ENCODE measurements at places on chromosomes 11 and 22.

DNA sequence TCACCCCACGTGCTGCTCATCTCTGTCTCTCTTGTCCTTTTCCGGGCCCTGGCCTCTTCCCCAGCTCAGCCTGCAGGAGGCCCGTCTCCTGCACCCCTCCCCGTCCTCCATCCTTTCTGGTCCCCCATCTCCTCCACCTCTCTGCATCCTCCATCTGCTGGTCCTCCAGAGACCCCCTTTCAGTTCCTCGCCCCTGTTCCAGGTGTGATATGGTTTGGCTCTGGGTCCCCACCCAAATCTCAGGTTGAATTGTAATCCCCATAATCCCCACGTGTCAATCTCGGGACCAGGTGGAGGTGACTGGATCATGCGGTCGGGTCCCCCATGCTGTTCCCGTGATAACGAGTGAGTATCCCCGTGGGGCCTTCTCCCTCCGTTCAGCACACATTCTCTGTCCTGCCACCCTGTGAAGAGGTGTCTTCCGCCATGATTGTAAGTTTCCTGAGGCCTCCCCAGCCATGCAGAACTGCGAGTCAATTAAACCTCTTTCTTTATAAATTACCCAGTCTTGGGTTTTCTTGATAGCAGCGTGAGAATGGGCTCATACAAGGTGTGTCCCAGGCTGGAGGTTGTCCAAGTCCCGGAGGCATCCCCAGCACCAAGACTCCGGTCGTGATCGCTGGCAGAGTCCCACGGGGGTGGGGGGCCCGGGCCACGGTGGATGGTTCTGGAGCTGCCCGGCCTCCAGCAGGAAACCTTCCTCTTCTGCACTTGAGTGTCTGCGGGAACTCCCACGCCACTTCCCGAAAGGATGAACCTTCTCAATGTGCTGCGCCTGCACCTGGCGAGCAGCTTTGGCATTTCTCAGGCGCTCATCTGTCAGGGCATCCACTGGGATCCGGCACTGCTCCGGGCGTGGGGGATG lies 29.0 kb upstream of the TOLLIP start:
- no peak for DNase-seq

- DNase-seq = no peak
These were observed 728.3 kb downstream of the METTL15 start for GRCh38 chr11:28836285-28837081.

DNA sequence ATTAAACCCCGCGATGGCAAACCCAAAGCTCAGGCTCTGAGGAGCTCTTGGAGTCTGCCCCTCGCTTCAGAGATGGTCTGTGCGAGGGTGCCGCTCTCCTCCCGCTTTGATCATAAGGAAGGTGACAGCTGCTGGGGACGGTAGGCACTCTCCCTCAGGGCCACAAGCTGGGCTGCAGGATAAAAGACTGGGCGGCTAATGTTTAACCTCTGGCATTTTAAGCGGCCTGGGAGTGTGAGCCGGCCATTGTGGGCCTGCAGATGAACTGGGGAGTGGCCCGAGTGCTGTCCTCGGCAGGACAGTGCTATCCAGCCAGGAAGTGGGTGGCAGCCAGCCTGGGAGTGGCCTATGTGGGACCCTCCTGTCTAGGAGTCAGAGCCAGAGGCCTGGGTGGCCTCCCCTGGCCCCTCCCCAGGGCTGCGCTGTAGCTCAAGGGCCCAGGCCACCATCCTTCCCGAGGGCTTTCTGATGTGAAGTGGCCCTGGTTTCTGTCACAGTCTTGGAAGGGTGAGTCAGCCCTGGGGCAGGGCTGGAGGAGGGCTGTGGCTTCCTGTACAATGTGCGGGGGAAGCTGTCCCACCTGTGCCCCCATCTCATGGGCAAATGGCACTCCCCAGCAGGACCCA lies 58.7 kb upstream of the PRODH start:
- DNase-seq = no peak

DNA sequence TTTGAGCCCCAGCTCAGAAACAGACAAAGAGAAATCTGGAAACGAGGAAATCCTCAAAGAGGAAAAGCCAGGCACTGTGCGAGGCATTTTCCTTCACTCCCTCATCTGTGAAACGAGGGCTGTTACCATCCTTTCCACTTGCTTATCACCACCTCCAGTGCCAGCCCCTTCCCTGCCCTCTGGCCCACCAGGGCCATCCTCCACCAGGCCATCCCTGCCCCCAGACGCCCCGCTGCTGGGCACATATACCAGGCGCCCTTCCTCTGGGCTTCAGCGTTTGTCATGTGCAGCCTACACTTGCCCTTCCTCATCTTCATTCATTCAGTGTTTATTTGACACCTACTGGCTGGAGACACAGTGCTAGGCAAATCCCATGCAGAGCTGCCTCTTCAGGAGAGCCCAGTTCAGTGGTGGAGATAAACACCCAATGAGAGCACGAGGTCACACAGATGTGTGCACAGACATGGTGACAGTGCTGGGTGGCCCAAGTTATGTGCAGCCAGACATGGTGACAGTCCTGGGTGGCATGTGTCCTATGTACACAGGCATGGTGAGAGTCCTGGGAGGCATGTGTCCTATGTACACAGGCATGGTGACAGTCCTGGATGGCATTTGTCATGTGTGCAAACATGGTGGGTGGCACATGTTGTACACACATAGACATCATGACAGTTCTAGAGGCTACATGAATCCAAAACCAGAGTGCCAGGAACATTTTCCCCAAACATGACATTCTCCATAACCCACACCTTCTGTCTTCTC lies 9.7 kb downstream of the SPTBN2 start:
- DNase-seq = no peak

DNA sequence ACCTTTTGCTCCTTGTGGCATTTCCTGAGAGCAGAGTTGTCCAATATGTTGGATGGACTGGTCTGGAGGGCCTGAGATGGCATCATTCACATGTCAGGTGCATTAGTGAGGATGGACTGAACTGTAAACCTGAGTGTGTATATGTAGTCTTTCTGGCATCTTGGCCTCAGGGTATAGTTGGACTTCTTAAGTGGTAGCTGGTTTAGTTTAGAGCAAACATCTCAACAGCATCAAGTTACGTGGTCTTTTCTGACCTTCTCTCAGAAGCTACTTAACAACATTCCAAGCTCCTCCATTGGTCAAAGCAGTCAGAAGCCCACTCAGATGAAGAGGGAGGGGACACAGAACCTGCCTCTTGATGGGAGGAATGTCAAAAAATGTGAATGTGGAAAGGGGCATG lies 829.9 kb downstream of the METTL15 start:
- no peak for DNase-seq

DNA sequence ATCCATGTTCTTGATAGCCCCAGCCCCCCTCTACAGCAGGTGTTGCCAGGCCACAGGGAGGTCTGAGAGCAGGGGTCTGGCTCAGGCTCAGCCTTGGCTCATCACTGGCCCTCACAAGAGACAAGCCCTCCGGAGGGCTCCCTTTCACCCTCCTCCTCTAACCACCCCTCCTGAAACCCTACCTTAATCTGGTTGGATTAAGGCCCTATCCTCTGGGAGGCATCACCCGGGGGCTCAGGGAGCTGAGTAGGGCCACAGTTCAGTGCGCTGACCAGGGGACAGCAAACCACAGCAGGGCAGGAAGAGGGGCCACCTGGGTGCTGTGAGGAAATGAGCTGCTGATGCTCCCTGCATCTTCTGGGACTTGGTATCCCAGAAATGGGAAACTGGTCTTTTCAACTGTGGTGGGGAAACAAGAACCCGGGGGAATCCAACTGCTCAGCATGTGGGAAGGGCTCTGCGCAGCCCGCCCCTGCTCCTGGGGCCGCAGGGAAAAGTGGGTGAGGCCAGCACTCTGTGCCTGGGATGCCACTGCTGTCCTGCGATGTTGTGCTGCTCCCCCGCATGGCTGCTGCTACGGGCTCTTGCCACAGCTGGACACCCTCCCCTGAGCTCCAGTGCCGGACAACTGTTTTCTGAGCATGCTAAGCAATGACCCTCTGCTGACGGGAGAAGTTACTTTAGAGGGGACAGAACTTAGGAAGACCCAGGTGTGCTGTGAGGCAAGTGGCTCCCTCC lies 17.5 kb downstream of the ADORA2A start:
- no peak for DNase-seq

DNA sequence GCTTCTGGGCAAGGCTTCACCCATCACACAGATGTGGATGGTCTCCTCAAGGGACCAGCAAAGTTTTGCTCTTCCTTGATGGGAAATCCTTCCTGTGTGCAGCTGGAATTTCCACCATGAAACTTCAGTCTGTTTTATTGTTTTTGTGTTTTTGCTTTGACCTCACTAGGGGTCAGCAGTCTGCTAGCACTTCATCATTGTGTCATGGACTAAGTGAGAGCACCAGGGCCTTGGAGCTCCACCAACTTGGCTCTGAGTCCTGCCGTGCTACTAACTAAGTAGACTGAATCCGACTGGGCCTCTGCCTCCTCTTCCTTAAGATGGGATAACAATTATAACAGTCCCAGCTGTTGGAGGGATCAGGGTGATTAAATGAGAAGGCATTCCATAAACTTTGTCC lies 305.8 kb upstream of the NCAM1 start:
- DNase-seq = no peak

DNA sequence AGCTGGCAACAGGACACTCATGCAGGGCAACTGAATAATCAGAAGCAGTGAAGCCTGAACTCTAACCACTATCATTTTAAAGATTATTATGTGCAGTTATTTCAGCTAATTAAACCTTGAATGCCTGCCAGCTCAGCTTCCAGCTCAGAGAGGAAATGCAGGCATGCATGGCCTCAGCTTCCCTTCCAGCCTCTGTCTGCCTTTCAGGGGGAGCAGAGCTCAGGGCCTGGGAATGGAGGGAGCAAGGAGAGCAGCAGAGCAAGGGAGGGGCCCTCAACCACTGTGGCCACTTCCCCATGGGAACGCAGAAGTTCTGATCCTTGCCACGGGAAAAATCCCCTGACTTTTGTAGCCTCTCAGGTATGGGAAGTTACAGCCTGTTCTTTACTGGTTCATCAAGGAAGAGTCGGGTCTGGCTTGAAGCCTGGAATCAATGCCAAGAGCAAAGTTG lies 32.5 kb upstream of the APLNR start:
- no peak for DNase-seq

DNA sequence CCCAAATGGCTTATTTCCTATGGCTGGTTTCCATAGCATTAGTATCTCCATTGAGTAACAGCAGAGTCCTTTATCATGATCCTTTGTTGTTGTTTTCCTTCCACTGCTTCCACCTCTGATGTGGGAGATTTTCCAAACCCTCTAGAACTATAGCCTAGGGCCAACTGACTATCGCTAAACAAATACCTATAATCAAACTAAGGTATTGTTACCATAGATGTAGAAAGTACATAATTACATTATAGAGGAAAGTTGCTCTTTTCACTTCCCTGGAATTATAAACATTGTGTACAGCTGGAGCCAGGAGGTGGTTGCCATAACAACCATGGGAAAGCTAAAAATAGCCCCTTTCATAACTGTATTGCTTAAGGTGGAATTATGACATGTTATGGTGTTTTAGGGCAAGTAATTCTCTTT lies 47.0 kb upstream of the ALKBH3 start:
- DNase-seq = no peak

GRCh38 chr22:23193196-23193827 lies 13.0 kb downstream of the BCR start:
- DNase-seq = no peak

GRCh38 chr22:43376765-43377547 lies 33.8 kb upstream of the SCUBE1 start:
- DNase-seq = no peak

DNA sequence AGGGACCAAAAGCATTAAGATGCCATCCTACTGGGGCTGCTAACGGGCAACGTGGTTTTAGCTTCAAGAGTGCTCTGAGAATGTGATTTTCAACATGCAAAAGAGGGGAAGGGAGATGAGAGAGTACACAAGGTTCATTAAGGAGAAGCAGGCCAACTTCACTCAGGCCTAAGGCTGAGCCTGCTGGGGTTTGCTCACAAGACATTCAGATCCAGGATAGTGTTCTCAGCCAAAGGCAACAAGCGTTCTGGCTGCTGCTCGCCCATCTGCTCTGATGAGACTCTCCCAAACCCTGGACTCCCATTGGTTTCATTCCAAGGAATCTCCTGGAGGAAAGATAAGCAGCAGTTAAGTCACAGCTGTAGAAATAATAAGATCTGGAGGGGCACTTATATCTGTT lies 23.6 kb upstream of the UPB1 start:
- DNase-seq = no peak

Measured in activated CD4-positive, CD25-positive, alpha-beta regulatory T cell (primary cell).